ENCODE measurements at places on chromosomes 5 and 9. TPM values are rescaled to one million over a fixed set of nuclear protein-coding genes. Genes with fewer than 3 reads are reported as not detected.

Gene CANX
- 171 TPM for total RNA-seq

Gene NR5A1
- total RNA-seq = not detected

DNA sequence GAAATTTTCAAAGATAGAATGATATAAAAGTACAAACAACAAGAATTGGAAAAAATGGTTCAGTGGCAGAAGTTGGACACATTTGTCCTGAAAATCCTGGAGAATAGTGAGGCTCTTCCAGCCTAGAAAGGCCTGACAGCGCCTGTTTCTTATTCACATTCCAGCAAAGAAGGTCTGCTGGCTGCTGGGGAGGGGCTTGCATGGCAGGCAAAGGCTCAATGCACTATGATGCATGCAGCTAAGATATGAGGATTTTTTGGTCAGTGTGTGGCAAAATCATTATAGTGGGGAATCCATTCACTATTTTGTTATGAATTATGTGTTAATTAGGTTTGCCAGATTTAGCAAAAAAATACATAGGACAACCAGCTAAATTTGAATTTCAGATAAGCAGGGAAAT is 243.9 kb upstream of the SLC30A5 start:
- no peak overlapping the region for H3K27ac ChIP-seq
- no peaks in the 10 kb centered on the region for H3K36me3 ChIP-seq
- no peaks in the 10 kb centered on the region for H3K4me1 ChIP-seq

GRCh38 chr9:73116031-73116430 is 35.6 kb upstream of the ANXA1 start:
- H3K27ac ChIP-seq = no peak overlapping the region
- H3K4me1 ChIP-seq = no peaks in the 10 kb centered on the region
- no peaks in the 10 kb centered on the region for H3K27me3 ChIP-seq
- no peak for DNase-seq
- H3K36me3 ChIP-seq = no peaks in the 10 kb centered on the region
- H3K4me3 ChIP-seq = no peak overlapping the region

DNA sequence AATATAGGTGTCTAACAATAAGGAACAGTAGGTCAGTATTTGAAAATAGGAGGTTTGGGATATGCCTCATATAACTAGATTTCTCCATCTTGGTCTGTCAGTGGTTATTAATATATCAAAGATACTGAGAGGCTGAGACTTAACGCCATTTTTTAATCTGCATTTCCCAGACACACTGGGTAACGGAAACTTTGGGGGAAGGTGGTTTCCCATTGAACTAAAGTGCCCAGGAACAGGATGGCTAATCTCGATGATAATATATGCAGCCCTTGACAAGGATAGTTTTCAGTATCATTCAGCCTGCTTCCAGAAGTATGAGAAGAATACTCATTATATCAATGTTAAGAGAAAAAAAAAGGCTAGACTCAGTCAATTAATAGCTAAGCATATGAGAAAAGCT is 30.7 kb downstream of the EFNA5 start:
- no peak overlapping the region for H3K4me3 ChIP-seq
- no peaks in the 10 kb centered on the region for H3K36me3 ChIP-seq
- H3K4me1 ChIP-seq = no peaks in the 10 kb centered on the region
- H3K27me3 ChIP-seq = no peaks in the 10 kb centered on the region
- H3K27ac ChIP-seq = no peak overlapping the region
- no peak for DNase-seq

- H3K27me3 ChIP-seq = peaks cover 4% of the 10 kb centered on the region
- H3K36me3 ChIP-seq = no peaks in the 10 kb centered on the region
- H3K4me3 ChIP-seq = peak overlapping the region; percentile 21
- H3K27ac ChIP-seq = no peak overlapping the region
- DNase-seq = no peak
These were observed 1.9 kb downstream of the ENTPD8 start for GRCh38 chr9:137439158-137439714.
